ENCODE measurements at places on chromosomes 1 and 21.

DNA sequence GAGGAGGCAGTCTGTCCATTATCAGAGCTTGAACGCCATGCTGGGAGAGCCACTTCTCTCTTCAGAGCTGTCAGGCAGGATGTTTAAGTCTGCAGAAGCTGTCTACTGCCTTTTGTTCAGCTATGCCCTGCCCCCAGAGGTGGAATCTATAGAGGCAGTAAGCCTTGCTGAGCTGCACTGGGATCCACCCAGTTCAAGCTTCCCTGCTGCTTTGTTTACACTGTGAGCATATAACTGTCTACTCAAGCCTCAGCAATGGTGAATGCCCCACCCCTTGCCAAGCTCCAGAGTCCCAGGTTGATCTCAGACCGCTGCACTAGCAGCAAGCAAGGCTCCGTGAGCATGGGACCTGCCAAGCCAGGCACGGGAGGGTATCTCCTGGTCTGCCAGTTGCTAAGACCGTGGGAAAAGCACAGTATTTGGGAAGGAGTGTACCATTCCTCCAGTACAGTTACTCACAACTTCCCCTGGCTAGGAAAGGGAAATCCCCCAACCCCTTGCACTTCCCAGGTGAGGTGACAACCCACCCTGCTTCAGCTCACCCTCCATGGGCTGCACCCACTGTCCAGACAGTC, 32.5 kb downstream of the RGS13 start:
- no peak for DNase-seq

GRCh38 chr1:222247081-222247480, 300.8 kb downstream of the HHIPL2 start:
- no peak for DNase-seq

DNA sequence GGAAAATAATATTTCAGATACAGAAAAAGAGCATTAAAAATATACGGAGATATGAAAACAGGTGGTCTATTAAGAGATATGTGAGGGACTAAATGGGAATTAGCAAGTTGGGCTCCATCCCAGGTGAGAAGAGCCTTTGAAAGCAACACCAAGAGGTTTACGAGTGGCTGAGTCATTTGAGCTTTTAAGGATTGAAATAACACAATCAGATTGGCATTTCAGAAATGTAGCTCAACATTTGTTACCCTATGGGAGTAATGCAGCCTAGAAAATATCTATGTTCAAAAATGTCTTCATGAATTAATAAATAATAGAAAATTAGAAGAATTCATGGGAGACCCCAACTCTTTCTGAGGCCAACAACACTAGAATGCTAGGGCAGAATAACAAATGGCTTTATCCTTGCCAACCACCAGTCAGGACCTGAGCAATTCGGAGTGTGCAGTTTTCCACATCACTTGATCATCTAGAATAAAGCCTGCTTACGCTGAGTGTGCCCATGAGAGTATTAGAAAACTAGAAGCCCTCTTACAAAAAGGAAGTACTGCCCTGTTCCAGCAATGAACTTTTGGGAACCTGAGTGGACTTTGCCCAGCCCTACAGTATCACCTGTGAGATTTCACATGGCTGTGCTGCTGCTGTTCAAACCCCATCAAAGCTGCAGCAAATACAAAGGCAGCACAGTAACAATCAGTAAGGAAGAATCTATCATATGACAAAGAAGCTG, 538.0 kb upstream of the CAMK1G start:
- DNase-seq = no peak

DNA sequence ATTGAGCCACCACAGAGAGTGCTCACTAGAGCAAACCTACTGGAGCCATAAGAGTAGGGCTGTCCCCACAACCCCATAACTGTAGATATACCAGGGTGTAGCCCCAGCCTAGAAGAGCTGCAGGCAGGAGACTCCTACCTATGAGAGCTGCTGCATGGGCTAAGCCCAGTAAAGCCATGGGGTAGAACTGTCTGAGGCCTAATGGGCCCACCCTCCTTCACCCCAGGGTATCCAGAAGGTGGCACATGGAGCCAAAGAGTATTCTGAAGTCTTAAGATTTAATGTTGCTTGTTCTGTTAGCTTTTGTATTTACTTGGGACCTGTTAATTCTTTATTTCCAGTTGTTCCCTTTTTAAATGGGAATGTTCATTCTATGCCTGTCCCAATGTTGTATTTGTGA, 1193.7 kb upstream of the ADGRL2 start:
- no peak for DNase-seq

GRCh38 chr1:40738831-40739230, 44.8 kb upstream of the KCNQ4 start:
- DNase-seq = no peak

DNA sequence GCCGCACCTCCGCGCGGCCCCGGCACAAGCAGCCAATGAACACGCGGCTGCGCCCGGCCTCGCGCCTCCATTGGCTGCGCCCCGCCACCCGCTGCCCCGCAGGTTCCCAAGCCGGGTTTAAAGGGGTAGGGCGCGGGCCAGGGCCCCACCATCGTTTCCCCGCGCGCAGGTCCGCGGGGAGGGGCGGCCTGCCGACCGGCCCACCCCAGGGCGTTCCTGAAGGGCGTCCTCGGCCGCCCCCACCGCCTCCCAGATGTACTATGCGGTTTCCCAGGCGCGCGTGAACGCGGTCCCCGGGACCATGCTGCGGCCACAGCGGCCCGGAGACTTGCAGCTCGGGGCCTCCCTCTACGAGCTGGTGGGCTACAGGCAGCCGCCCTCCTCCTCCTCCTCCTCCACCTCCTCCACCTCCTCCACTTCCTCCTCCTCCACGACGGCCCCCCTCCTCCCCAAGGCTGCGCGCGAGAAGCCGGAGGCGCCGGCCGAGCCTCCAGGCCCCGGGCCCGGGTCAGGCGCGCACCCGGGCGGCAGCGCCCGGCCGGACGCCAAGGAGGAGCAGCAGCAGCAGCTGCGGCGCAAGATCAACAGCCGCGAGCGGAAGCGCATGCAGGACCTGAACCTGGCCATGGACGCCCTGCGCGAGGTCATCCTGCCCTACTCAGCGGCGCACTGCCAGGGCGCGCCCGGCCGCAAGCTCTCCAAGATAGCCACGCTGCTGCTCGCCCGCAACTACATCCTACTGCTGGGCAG, at the start of gene OLIG1:
Gene OLIG1 (plus strand): TSS at position 148 of the 750 bp plus-strand sequence. CDS start 106 bp downstream, at position 254.
- no peak for DNase-seq

- DNase-seq = no peak
These were observed 638 bp upstream of the OLIG2 start for GRCh38 chr21:33025106-33025488.

DNA sequence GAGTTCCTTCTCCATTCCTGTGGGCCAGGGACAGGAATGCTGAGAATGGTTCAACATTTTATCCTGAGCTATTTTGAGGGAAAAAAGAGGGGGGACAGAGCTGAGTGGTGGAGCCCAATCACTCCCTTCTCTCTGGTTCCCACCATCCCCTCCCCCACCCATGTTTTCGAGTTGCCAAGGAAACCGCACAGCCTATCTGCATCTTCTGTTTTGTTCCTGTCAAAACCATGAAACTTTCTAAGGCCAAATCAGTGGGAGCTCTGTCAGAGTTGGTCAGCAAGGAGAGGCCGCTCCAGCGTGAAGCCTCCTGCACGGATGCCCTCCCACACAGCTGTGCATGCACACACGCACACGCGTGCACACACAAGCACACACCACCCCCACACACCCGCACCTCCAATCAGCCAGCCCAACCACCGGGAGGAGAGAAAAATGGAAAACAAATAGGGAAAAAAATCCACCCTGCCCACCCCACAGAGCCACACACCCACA, 54.5 kb upstream of the ATP2B4 start:
- DNase-seq = no peak

- no peak for DNase-seq
These were observed 3.0 kb downstream of the RWDD3 start for GRCh38 chr1:95236784-95237575.

- no peak for DNase-seq
These were observed 184.6 kb downstream of the LMO4 start for GRCh38 chr1:87513255-87513654.

GRCh38 chr1:226980565-226981385, 40.7 kb downstream of the COQ8A start:
- DNase-seq = no peak

DNA sequence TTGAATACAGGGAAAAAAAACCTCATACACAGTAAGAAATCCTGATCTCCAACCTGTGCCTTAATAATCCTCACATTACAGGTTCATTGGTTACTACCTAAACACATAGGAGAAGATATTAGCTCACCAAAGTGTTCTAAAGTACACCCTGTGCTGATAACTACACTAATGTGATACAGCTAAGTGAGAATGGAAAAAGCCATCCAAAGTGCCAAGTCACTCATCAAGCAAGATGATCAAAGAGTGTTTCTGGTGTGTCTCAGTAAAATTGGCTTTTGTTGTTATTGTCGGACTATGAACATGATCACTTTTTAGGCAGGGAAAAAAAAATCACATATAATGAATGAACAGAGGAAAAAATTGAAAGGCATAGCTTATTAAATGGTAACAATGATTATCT, 31.4 kb downstream of the EPS15 start:
- no peak for DNase-seq

- no peak for DNase-seq
These were observed 5.5 kb upstream of the AGTRAP start for GRCh38 chr1:11730429-11730891.

- DNase-seq = no peak
These were observed 709.9 kb downstream of the KCNT2 start for GRCh38 chr1:195898373-195898772.

DNA sequence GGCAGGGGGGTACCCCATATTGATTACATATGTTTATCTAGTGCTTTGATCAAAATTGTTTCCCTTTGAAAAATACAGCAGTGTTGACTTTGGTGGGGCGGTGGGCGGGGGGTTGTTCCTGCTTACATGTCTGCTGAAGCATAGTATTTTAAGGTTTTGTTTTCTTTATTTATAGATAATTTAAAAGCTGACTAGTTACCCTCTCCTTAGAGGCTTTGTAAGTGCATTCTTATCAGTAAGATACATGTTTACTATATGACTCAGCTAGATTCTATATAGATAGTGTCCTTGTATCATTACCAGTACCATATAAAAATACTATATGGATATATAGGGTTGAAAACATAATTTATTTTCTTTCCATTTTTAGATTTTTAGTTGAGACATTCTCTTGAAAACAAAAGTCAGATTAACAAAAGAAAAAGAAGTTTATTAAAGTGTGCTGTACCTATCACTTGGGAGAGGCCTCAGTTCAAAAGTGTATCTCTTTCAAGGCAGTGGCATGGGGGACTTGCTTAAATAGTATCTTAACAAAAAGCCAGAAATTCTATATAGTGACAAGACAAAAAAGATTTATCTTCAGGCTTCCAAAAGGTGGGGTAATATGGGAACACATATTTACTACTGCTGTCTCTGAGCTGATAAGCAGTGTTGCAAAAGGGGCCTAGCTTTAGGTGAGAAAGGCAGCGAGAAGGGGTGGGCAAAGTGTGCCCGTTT, 79.0 kb downstream of the HS2ST1 start:
- no peak for DNase-seq

DNA sequence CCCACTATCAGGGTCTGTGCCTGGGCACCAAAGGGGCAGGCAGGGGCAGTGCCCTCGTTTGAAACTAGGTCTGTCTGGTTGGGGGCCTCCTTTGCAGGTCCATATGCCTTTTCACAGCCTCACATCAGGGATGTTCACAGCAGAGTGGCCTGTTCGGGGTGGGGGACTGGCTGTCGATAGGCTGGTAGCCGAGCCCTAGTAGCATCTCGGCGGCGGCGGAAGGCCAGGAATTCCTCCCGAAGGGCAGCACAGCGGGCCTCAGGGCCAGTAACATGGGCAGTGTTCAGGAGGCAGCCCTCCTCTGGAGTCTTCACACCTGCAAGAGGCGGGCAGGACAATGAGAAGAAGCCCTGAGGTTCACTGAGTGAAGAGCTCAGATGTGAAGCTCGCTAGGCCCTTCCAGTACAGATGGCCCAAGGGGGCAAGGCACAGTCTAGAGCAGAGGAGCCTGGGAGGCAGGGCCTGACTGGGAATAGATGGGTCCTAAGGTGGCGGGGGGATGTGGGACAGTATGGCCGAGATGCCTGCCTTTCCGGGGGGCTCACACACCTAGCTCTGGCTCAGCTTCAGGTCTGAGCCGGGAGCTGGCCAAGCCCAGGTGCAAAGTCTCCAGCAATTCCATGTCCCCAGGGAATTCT, 2.0 kb upstream of the TAGLN2 start:
- DNase-seq = no peak

- DNase-seq = no peak
These were observed 143.6 kb downstream of the CNIH3 start for GRCh38 chr1:224759681-224760091.

DNA sequence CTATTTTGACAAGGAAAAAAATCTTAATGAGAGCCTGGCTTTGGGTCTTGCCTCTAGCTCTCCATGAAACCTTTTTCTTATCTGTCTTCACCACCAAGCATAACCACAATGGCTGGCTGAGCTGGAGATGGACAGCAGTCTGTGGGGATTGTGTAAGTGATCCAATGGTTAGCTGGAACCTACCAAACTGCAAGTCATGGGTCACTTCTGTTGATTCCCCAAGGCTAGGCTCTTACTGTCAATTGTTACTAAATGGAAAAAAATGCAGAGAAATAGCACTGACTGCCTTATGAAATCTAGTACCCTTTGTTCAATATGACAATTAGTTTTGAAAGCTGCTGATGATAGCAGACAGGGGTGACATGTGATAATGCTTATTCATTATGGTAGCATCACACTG, 359.0 kb downstream of the ST6GALNAC3 start:
- DNase-seq = no peak

- no peak for DNase-seq
These were observed 1.8 kb upstream of the GBP5 start for GRCh38 chr1:89274411-89274857.

- no peak for DNase-seq
These were observed 40.6 kb upstream of the HHAT start for GRCh38 chr1:210288116-210288515.

DNA sequence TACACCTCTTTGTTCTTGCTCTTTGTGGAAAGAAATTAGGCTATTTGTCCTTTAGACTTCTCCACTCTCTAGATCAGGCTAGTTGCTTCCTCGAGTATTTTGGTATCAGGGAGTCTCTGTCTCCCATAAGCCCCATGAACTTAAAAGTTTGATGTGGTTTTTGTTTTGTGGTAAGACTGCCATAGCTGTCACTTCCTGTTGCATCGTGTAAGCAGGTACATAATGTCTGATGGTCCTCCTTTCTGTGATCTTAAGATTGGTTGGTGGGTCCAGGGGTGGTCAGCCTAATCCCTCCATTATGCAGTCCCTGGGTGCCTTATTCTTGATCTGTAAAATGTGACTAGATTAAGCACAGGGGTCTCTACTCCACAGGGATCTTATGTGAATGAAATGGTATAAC, 23.1 kb downstream of the CD53 start:
- DNase-seq = no peak

GRCh38 chr1:47630346-47630745, 192.5 kb downstream of the FOXD2 start:
- no peak for DNase-seq

GRCh38 chr1:153568367-153569099, 2.9 kb upstream of the S100A2 start:
- DNase-seq = peak; percentile 75

GRCh38 chr1:205306929-205307566, 14.5 kb downstream of the NUAK2 start:
- DNase-seq = no peak

GRCh38 chr1:10900251-10900651, 103.8 kb upstream of the CASZ1 start:
- DNase-seq = no peak

- no peak for DNase-seq
These were observed 40.3 kb downstream of the EPHA2 start for GRCh38 chr1:16115468-16115983.

GRCh38 chr1:15384301-15384901, 25.3 kb upstream of the EFHD2 start:
- no peak for DNase-seq

GRCh38 chr1:155976062-155976912, 2.1 kb downstream of the ARHGEF2 start:
- peak; percentile 70 for DNase-seq

- DNase-seq = no peak
These were observed 40.9 kb upstream of the ATF3 start for GRCh38 chr1:212567638-212568037.

Measured in activated T-cell treated with anti-CD3 and anti-CD28 coated beads for 1 hour (primary cell).